ENCODE measurements at places on chromosomes 12 and 14.

DNA sequence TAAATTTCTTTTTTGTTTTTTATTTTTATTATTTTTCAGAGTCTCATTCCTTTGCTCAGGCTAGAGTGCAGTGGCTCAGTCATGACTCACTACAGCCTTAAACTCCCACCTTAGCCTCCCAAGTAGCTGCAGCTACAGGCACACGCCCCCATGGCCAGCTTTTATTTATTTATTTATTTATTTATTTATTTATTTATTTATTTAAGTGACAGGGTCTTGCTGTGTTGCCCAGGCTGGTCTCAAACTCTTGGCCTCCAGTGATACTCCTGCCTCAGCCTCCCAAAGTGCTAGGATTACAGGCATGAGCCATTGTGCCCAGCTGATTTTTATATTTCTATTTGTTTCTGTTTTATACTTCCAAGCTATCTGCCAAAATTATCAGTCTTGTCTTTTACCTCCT, 89.2 kb upstream of the EVL start:
- no peak for DNase-seq

DNA sequence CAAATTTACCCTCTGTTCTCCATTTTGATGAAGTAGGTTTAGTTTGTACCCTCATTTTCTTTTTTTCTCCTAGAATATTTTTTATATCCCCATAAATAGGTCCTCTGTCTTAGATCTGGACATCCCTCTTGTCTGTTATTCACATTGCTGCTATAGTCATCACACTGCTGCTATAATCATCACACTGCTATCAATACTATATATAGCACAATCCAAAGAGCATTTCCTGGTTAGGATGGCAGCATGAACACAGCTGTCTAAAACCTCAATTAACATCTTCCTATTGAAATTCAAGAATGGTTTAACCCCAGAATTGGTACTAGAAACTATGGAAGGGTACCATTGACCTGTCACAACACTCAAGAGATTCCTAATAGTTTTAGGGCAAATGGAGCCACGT, 27.6 kb upstream of the CCDC91 start:
- DNase-seq: no peak

DNA sequence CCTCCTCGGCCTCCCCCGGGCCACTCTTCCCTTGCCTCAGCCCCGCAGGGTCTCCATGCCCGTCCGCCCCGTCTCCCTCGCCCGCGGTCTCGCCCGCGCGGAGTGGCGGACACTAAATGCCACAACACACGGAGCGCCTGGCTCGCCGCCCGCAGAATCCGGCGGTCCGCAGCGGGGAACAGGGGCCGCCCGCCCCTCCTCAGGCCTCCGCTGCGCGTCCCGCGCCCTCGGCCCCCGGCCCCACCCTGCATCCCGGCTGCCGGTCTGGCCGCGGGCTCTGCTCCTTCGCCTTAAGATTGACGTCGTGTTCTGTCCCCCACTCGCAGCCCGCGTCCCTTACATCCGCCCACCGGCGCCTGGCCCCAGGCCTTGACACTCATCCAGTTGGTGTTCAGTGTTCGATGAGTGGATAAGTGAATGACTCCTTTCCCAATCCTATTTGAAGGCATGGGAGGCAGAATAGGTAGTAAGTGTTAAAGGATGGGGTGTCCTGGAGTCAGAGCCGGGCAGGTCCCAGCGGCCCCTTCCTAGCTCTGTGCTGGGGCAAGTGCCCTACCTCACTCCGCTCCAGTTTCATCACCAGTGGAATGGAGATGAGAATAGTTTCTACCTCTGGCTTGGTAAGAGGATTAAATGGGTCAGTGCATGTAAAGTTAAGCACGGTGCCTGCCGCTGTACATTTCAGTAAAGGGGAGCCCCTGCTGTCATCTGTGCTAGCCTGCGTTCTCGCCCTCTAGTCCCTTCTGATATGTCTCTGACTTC, 622 bp downstream of the TECPR2 start:
- peak; percentile 27 for DNase-seq

GRCh38 chr12:118353721-118354120, 19.0 kb downstream of the TAOK3 start:
- no peak for DNase-seq

DNA sequence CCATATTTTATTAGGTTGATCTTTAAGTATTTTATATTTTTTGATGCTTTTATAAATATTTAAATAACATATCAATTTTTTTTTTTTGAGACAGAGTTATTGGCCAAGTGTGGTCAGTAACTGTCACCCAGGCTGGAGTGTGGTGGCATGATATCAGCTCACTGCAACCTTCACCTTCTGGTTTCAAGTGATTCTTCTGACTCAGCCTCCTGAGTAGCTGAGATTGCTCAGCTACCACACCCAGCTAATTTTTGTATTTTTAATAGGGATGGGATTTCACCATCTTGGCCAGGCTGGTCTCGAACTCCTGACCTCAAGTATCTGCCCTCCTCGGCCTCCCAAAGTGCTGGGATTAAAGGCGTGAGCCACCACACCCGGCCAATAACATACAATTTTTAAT, 71.1 kb downstream of the FUT8 start:
- DNase-seq: no peak

Data from fibroblast of gingiva (primary cell).